Left ventricle myocardium inferior (tissue), 1 donor: ENCODE measurements at places on chromosomes 1 and 21. TPM values are rescaled to one million over a fixed set of nuclear protein-coding genes. Genes with fewer than 3 reads are reported as not detected.

The REN gene
- not detected for total RNA-seq

DNA sequence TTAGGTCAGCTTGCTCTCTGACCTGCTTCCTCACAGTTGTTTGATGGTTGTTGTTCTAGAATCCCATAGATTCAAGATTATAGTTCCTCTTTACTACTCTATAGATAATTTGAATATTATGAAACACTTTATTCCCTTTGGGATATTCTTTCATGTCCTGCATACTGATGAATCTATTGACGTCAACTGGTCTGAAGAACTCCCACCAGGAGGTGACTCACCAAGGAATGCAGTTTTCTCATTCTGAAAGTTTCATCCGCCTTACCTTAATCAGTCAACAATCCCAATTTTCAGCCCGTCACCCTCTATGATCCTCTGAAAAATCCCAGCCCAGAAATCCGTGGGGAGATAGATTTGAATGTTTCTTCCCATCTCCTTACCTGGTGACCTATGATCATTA lies 834.1 kb upstream of the PRMT6 start:
- DNase-seq, result no peak

- no peak for DNase-seq
Observed at GRCh38 chr1:84143796-84144565, at the start of gene PRKACB. TSS of gene PRKACB (plus strand) at chr1:84144271. CDS start at chr1:84144362, 91 bp downstream.

DNA sequence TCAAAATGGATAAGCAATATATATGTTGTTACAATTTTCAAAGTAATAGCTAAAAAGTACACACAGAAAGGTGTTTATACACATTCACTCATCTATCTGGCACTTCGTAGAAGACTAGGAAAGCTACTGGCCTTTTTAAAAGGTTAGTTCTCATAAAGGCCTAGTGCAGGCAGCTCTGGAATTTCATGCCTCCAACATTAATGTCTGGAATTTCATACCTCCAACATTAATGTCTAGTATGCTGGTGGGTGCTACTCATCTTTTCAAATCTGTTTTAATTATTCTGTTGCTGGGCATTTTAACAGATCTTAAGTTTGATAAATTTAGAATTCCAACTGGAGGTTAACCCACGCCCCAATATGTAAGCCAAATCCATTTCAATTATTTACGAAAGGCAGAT lies 124.2 kb downstream of the AKT3 start:
- no peak for DNase-seq

DNA sequence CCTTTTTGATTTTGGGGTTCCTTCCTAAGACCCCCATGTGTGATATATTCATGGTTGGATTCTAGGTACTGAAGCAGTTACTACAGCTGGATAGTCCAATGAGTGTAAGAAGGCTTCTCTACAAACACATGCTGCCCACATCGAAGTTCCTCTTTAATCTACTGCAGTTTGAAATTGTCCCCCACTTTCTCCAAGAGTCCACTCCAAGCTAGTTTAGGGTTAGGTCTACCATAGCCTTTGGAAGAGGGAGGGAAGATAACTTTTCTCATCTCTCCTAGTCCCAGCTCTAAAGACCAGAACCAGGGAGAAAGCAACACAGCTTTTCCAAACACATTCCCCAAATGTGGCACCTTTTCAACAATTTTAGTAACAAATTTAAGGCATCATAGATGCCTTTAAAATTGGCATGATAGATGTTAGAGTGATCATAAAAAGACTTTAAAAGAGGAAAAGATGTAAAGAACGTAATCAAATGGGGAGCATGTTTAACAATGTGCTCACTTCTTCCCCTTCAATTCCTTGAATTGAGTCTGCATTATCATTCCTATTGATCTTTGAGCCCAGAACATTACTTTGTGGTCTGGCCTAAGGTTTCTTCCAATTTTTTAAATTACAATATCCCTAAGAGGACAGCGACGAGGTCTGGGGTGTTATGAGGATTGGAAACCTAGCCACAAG lies 1.0 kb upstream of the EXO1 start:
- no peak for DNase-seq
